ENCODE measurements at places on chromosomes 6 and 20.

DNA sequence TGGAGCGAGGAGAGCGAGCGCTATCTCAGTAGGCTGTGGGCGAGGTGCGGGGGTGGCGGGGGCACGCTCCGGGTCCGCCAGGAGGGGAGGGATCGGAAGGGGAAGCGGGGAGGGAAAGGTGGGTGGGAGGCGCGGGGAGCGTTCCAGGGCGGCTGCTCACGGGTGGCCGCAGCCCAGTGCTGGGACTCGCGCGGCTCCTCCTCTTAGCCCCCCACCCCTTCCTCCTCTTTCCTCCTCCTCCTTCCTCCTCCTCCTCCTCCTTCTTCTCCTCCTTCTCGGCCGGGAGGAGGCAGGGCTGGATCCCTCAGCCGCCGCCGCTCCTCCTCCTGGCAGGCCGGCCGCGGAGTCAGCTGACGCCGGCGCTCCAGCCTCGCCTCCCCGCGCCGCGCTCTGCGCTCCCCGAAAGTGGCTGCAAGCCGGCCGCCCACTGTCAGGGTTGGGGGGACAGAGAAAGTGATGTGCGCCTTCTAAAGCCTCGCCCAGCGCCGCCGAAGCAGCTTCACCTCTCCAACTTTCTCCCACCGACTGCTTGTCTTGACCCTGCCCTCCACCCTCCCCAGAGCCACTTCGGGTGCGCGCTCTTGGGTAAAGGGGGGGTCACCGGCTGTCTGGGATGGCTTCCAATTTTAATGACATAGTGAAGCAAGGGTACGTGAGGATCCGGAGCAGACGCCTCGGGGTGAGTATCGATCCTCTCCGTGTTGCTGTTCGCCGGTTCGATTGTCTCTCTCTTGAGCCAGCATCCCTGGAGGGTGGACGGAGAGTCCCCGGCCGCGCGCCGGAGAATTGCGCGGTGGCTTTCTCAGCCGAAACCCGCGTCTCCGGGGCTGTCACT lies at the start of gene DOK5:
Gene DOK5, plus strand, starts transcription at position 260 of the 835 bp plus-strand sequence. Its CDS starts 354 bp downstream, at position 614.
- no peak for DNase-seq

GRCh38 chr6:13813621-13814175 lies 659 bp downstream of the MCUR1 start:
- DNase-seq: no peak

- DNase-seq: no peak
Measured at GRCh38 chr20:48708116-48708515, 119.7 kb downstream of the PREX1 start.

GRCh38 chr6:152167641-152168603 lies 360.4 kb downstream of the ESR1 start:
- no peak for DNase-seq
